ENCODE measurements at places on chromosomes 7 and 10.
A peak's percentile ranks its signal among the peaks of the same experiment; 100 is the strongest.

- no peak for DNase-seq
These were observed 605 bp upstream of the NFKB2 start for GRCh38 chr10:102394801-102395399.

- no peak for DNase-seq
These were observed 7.7 kb upstream of the GSTO1 start for GRCh38 chr10:104246976-104247375.

GRCh38 chr10:95196046-95196445, 2.0 kb downstream of the ACSM6 start:
- DNase-seq: no peak

DNA sequence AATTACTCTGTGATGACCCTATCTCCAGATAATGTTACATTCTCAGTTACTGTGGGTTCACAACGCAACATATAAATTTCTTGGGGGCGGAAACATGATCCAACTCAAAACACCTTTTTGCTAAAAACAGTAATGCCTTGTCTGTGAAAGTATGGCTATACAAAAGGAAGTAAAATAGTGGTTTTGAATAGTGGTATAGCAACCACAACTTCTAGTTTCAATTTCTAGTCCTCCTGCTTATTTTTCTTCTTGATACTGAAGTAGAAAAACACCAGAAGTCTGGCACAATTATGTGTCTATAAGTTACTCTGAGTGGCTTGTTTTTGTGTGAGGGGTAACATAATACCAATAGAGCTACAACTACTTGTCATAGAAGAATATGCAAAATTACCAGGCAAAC, 21.5 kb upstream of the ZNF800 start:
- DNase-seq: no peak

GRCh38 chr10:86804805-86805204, 48.4 kb downstream of the BMPR1A start:
- no peak for DNase-seq

DNA sequence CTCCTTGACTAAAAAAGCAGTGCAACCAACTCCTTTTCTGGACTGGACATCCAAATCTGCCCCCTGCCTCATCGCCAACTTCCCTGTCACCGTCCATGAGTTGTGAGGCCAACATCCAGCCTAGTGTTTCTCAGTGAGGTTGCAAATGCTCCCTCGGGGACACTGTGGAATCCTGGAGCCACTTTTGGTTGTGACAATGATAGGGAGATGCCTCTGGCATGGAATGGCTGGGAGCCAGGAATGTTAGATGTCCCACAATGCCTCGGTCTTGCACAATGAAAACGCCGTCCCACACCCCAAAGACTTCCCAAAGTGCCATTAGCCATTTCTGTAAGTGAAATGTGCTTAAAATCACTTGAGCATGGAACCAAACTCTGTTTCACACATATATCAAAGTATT, 105.2 kb downstream of the OSBPL3 start:
- DNase-seq: no peak

DNA sequence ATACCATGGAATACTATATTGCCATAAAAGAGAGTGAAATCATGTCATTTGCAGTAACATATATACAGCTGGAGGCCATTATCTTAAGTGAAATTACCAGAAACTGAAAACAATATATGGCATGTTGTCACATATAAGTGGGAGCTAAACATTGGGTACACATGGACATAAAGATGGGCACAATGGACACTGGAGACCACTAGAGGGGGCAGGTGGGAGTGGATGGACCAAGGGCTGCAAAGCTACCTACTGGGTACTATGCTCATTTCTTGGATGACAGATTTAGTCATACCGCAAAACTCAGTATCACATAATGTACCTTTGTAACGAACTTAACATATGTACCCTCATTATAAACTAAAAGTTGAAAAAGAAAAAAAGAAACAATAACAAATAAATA, 1167.6 kb downstream of the NXPH1 start:
- DNase-seq: no peak

DNA sequence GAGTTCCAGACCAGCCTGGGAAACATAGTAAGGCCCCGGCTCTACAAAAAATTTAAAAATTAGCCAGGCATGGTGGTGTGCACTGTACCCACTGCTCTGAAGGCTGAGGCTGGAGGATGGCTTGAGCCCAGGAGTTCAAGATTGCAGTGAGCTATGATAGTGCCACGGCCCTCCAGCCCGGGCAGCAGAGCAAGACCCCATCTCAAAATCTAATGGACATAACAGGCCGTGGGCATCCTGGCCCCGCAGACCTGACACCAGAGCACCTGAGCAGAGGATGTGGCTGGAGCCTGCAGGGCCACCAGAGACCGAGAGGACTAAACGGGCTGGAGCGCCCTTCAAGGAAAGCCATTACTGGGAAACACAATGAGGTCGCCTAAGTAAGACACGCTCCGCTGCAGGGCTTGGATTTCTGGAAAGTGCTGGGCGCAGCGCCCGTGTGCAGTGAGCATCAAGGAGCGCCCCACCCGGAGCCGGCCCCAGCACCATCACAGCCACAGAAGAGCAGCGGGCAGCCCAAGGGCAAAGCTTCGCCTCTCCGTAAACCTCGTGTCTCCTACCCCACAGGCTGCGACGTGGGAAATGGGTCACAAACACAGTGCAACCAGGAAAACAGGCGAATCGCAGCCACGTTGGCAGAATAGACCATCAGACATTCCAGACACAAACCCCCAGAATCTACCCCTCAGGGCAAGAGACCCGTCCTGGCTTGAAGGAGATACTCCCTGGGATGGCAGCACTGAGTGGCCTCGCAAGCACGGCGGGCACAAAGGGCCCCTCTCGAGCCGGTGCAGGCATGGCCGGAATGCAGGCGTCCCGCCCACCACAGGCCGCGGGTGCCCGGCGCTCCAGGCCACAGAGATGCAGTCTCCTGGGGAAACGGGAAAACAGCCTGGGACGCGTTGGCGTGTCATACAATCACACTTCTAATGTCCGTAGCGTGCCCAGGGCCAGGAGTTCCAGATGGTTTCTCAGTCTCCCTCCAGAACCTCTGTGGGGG, 4.9 kb downstream of the RADIL start:
- DNase-seq: no peak

- no peak for DNase-seq
These were observed 21.5 kb downstream of the PDGFA start for GRCh38 chr7:497946-498655.

DNA sequence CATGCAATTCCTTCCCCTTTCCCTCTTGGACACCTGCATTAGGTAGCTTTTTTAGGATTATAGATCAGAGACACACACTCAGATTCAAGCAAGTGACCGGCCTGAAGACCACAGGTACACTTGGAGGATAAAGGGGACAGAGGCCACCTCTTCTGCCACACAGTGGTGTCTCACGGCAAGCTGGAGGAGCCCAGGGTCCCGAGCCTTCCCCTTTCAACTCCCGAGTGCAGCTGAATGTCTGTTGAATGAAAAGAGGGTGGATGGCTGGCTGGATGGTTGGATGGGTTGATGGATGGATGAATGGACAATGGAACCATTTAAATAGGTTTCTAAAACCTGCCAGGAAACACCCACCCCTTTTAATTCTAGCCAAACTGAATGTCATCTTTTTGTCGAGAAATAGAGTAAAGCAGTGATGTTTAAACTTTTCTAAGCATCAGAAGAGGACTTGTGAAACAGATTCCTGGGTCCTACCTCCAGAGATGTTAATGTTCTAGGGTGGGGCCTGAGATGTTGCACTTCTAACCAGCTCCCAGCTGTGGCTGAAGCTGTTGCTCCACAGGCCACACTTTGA, 49.2 kb upstream of the ZMIZ1 start:
- DNase-seq: no peak

- DNase-seq: peak; percentile 53
These were observed 41.1 kb upstream of the DUSP5 start for GRCh38 chr10:110456523-110457091.

- no peak for DNase-seq
These were observed 30.6 kb downstream of the PALD1 start for GRCh38 chr10:70508912-70509756.

- DNase-seq: no peak
These were observed 27.2 kb downstream of the DPYSL4 start for GRCh38 chr10:132213917-132214316.

Measured in activated CD8-positive, alpha-beta memory T cell treated with anti-CD3 and anti-CD28 coated beads for 24 hours (primary cell).